ENCODE measurements at places on chromosomes 16 and 17. TPM values are rescaled to one million over a fixed set of nuclear protein-coding genes. Genes with fewer than 3 reads are reported as not detected.

The DOC2B gene
- total RNA-seq, result not detected

The KRTAP4-1 gene
- total RNA-seq, result not detected

The TPSAB1 gene
- total RNA-seq, result not detected

The NKD1 gene
- under 0.01 TPM for total RNA-seq

The PRR29 gene
- 0.73 TPM for total RNA-seq

The SPATA33 gene
- 2.9 TPM for total RNA-seq

The BRICD5 gene
- 1.6 TPM for total RNA-seq

The PITPNM3 gene
- 0.37 TPM for total RNA-seq

The ZACN gene
- not detected for total RNA-seq

The MYL11 gene
- total RNA-seq, result not detected

The TP53TG3C gene
- total RNA-seq, result under 0.01 TPM

The SCN4A gene
- not detected for total RNA-seq

The EFCAB5 gene
- under 0.01 TPM for total RNA-seq

The TRPV3 gene
- total RNA-seq, result 1.1 TPM

The TSNAXIP1 gene
- total RNA-seq, result 0.98 TPM

Measured in subcutaneous preadipocyte (primary cell).